ENCODE measurements at places on chromosomes 2 and 18.

DNA sequence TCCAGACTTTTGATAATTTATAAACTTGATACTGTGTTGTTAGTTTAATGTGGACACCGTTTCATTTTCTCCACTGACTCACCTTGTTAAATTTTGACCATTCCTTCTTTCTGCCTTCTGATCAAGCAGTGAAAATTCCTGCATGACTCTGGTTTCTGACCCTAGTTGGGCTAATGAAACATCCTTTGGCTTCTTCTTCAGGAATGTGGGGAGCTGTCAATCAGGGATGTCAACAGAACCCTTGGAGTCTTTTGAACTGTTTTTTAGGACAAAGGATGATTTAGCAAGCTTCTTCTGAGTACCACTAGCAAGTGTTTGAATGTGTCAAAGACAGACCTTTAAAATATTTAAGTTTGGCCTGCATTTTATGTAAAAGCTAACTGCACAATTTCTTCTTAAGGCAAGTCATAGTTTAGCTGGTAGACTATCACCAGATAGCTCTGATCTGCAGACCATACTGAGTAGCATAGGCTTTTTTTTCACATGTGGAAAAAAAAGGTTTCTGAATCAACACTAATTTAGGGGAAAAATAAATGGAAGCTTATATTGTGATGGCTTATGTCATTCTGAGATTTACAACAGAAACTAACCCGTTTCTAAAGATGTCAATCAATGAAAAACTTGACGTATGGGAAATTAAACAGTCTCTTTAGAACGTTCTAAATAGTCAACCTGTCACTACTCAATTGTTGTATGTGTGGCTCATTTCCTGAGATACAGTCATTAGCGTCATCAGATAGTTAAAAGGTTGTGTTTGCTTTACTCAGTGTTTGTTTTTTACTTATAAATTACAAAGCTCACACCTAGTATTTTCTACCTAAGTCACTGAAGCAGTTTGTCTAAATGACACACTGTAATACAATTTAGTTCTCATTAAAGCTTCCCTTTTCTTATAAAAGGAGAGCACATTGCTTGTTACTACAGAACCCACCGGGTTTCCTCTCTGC is 311.4 kb downstream of the PTPRM start:
- no peak for DNase-seq

DNA sequence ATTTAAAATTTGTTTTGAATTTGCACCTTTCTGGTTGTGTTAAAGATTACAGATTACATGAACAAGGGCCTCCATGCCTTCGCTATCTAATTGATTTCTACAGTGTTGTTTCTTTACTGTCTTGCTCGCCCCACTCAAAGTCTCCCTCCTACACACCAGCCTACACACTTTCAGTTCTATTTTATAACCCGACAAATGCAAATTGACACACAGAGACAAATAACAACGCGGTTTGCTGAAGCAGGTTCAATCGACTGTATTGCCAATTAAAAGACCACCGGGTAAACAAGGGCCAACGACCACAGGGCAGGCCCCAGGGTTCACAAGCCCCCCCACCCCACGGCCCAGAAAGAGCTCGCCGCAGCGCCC is 869 bp downstream of the STARD7 start:
- DNase-seq: no peak

DNA sequence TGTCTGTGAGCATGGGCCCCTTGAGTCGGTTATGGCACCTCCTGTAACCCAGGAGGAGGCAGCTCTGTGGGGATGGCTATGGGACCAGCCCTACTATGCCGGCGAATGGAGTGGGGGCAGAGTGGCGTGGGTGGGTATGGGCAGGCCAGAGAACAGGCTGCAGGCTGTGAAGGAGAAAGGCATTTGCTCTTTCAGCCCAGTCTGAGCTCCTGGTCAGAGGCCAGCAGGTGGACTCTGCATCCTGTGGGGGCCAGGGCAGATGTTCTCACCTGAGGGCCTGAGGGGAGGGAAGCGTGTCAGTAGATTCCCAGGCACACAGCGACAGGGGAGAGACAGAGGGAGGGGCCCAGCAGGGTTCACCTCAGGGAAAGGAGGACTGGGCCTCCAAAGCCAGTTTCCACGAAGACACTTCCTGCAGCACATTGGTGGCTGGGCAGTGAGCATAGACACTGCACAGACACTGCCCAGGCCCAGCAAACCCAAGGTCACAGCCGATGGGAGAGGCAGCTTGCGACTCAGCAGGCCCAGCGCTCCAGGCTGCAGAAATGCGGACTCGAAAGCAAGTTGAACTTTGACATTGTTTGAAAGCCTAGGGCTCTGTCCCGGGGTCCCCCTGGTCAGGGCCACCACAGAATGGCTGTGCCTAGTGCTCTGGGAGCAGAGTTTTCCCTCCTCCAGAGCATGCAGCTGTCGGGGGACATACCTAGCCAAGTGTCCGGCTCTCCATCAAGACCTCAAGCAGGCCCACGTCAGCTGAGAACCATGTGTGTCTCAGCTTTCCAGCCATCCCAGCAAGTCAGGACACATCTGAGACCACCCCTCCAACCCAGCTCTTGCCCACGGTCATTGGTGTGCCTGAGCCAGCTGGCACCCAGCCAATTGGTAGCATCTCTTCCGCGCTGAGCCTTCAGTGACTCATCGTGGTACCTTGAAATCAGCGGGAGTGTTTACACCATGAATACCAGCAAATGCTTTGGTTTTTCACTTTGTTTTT is 53.8 kb downstream of the TGOLN2 start:
- no peak for DNase-seq

DNA sequence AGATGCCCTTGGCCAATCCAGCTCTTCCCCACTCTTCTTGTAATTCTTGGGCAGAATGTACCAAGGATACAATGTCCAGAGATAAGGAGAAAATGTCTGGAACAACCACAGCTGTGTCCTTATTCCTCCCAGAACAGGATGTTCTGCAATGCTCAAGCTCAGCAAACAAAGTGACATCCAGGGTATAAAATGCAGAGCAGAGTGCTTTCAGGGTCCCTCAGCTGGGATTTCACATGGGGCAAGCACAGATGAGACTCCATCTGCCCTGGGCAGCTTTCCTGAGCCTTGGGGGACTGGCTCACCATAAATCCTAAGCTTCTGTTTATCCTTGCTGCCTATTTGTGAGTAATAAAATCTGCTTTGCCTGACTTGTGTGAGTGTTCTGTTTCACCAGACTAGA is 127.4 kb downstream of the VAPA start:
- DNase-seq: no peak

DNA sequence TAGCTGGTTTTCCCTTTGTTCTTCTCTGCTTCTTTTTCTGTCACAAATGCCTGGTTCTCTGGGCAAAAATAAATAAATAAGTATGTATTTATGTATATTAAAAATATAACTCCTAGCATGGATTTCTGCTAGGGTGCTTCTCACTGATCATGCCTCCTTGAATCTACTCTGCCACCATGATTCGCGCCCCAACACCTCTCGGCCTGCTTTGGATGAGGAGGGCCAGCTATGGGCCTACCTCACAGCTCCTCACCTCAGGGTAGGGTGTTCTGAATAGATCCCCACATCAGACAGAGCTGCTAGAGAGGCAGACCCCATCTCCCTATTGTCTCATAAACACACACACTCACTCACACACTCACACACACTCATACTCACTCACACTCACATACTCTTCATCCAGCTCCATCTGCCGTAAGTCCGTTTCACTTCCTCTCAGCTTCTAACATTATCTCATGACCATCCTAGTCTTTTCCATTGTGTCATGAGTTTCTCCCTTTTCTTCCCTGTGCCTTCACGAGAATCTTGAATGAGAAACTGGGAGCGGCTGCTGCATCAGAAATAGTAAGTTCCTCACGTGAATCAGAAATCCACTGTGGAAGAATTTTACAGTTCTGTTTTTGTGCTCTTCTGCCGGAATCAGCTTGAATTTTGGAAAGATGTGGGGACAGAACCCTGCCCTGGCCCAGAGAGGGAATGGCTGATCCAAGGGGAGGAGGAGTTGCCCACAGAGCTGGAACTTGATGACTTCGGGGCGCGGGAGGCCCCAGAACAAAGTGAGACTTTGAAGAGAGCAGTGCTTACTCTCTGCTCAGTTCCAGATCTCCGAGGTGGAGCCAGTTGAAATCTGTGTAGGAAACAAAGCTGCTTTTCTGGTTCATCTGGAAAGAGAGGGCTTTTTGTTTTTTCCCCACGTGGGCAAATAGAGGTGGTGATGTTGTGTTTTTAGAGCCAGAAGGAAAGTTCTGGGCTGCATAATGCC is 20.9 kb downstream of the ANXA4 start:
- DNase-seq: no peak

- no peak for DNase-seq
Measured at GRCh38 chr2:32947076-32947483, 327 bp downstream of the LTBP1 start.

GRCh38 chr18:34947711-34948125 is 93.5 kb upstream of the MAPRE2 start:
- DNase-seq: no peak

DNA sequence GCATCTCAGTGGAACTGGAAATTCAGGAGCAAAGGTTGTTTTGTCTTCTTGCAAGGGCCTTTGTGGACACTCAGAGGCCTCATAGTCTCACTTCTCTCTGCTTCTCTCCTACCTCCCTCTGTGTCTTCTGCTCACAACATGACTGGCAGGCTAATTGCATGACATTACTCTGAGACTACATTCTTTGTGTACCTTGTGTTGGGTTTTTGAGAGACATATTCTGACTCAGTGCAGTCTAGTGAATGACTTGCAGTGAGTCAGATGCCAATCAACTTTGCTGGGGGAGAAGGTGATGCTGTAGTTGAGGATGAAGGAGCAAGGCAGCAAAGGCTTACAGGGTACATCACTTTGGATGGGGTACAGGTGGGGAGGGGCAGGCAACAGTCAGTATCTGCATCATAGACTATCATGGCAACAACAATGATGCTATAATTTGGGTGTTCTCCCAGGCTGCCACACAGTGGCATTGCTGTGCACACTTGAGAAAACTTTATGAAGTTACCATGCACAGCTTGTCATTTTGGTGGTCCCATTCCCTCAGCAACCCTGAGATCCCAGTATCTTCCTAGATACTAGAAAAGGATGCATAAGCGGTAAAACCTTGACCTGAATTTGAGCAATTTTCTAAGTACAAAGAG is 69.3 kb upstream of the SLC16A14 start:
- DNase-seq: no peak

- DNase-seq: no peak
Measured at GRCh38 chr2:153953761-153954160, 82.0 kb downstream of the GALNT13 start.

GRCh38 chr2:230068016-230068650 is 591 bp downstream of the SLC16A14 start:
- DNase-seq: peak; percentile 31

All from naive thymus-derived CD4-positive, alpha-beta T cell (primary cell).